ENCODE measurements at places on chromosomes 12 and 14. TPM values are rescaled to one million over a fixed set of nuclear protein-coding genes. Genes with fewer than 3 reads are reported as not detected.

Gene DBX2
- total RNA-seq, result 0.19 TPM

Gene SERPINA9
- total RNA-seq, result not detected

Gene SLC17A8
- total RNA-seq, result not detected

Gene INHBC
- total RNA-seq, result not detected

Gene PIANP
- total RNA-seq, result 0.40 TPM

Gene TNFAIP2
- 31.3 TPM for total RNA-seq

Gene NXPH4
- 20.0 TPM for total RNA-seq

Gene CHMP4A
- total RNA-seq, result 30.0 TPM

Gene LMNTD1
- 0.51 TPM for total RNA-seq

Gene KRT6A
- total RNA-seq, result not detected

Gene PZP
- 0.46 TPM for total RNA-seq

Gene ANKRD33
- not detected for total RNA-seq

Gene PRR4
- 2.6 TPM for total RNA-seq

Gene GLI1
- total RNA-seq, result 0.83 TPM

Gene TAS2R7
- total RNA-seq, result not detected

Gene CLEC4D
- 0.43 TPM for total RNA-seq

Gene FITM1
- 112 TPM for total RNA-seq

Gene TTC6
- 0.13 TPM for total RNA-seq

Gene KRT3
- not detected for total RNA-seq

Gene LAG3
- 0.57 TPM for total RNA-seq

Gene NUBPL
- 19.5 TPM for total RNA-seq

Gene GRIP1
- total RNA-seq, result 0.81 TPM

Gene LYZ
- total RNA-seq, result 32.9 TPM

Gene PPM1H
- total RNA-seq, result 4.0 TPM

Gene LRRC10
- 30.3 TPM for total RNA-seq

Gene TAS2R9
- not detected for total RNA-seq

Gene CLEC4C
- total RNA-seq, result not detected

Gene EFCAB11
- total RNA-seq, result 1.9 TPM

Gene ARHGDIB
- 45.1 TPM for total RNA-seq

Gene OR6C68
- not detected for total RNA-seq

Gene CEBPE
- not detected for total RNA-seq

Gene FGD6
- total RNA-seq, result 19.9 TPM

Gene SIX6
- not detected for total RNA-seq

Gene TGM1
- total RNA-seq, result 0.48 TPM

Gene MDGA2
- total RNA-seq, result 0.19 TPM

Gene SYNDIG1L
- not detected for total RNA-seq

Gene ACVRL1
- total RNA-seq, result 31.1 TPM

Gene KLRC4
- not detected for total RNA-seq

Gene GARIN6
- not detected for total RNA-seq

Gene PLXNC1
- 4.4 TPM for total RNA-seq

Gene C3AR1
- total RNA-seq, result 4.2 TPM

Gene SERPINA10
- total RNA-seq, result not detected

Gene METTL1
- total RNA-seq, result 13.3 TPM

Gene CCT2
- total RNA-seq, result 86.1 TPM

Gene SPIC
- total RNA-seq, result not detected

Gene TBX5
- 34.6 TPM for total RNA-seq

Gene MAP1LC3B2
- total RNA-seq, result 1.9 TPM

Gene CS
- 570 TPM for total RNA-seq

Gene SERPINA5
- 1.2 TPM for total RNA-seq

Gene OR6C2
- total RNA-seq, result not detected

Gene GPR68
- 3.4 TPM for total RNA-seq

Gene NTS
- not detected for total RNA-seq

Gene AQP2
- total RNA-seq, result not detected

Gene GLIPR1L1
- total RNA-seq, result not detected

Gene HHIPL1
- 1.9 TPM for total RNA-seq

Gene TIMELESS
- total RNA-seq, result 2.0 TPM

Data from cardiac septum (tissue), 1 donor.